ENCODE measurements at places on chromosomes 11 and 22.
A peak's percentile ranks its signal among the peaks of the same experiment; 100 is the strongest.

- no peak for DNase-seq
Measured at GRCh38 chr11:130592056-130592455, 143.6 kb downstream of the ADAMTS15 start.

GRCh38 chr22:20520093-20520511 is 12.7 kb downstream of the MED15 start:
- no peak for DNase-seq

GRCh38 chr11:41970681-41971080 is 511.2 kb upstream of the LRRC4C start:
- DNase-seq = no peak

GRCh38 chr11:77473801-77474683 is at the start of gene PAK1:
TSS of gene PAK1 (minus strand) at chr11:77474094. CDS start at chr11:77392520, 81,574 bp downstream.
- DNase-seq = peak; percentile 71

DNA sequence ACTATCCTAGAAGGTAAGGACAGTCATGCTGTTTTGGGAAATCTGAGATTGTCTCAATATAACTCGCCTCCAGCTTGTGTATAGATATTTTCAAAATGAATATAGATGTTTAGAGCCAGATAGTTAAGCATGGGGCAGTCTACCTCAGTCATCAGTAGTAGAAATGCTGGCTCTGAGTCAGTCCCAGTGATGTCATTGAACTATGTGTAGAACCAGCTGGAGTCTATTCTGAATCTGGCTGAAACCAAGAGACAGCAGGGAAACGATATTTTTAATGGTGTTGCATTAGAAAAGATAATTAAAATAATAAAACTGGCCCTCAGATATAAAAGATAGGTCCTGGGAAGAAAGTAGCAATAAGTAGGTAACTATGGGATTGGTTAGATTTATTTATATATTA is 25.9 kb downstream of the PIWIL4 start:
- DNase-seq = no peak

DNA sequence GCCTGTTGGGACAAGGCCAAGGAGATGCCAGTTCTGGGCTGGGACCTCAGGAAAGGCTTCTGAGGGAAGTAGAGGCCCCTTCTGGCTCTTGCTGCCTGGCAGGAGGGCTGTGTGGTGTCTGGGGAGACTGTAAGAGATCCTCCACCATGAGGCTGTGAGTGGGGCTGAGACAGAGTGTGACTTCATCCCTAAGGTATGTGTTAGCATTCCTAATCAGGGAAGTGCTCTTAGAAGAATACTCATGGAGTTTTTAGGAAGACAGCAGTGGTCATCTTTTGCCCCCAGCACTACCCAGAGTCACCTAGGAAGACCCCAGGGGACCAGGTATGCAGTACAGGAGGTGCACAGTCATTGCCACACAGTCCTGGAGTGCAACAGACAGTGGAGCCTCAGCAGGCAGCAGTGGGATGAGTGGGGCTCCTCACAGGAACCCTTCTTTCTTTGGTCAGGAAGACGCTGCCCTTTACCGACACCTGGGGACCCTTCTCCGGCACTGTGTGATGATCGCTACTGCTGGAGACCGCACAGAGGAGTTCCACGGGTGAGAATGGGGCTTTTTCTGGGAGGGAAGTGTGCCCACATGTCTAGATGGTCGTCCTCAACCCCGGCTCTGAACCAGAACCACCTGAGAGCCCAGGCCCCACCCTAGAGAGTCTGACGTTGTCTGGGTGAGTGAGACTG is 2.8 kb downstream of the RIC8A start:
- no peak for DNase-seq

DNA sequence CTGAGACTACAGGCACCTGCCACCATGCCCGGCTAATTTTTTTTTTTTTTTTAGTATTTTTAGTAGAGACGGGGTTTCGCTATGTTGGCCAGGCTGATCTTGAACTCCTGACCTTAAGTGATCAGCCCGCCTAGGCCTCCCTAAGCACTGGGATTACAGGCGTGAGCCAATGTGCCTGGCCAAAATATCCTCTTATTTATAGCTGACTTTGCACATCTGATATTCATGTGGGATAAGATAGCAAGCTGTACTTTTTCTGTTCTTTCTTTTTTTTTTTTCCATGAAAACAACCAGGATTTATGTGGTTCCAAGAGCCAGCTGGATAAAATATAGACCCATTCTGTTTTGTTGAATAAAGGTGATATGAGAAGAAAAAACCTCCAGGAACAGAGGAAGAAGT is 12.1 kb upstream of the XBP1 start:
- DNase-seq = no peak

DNA sequence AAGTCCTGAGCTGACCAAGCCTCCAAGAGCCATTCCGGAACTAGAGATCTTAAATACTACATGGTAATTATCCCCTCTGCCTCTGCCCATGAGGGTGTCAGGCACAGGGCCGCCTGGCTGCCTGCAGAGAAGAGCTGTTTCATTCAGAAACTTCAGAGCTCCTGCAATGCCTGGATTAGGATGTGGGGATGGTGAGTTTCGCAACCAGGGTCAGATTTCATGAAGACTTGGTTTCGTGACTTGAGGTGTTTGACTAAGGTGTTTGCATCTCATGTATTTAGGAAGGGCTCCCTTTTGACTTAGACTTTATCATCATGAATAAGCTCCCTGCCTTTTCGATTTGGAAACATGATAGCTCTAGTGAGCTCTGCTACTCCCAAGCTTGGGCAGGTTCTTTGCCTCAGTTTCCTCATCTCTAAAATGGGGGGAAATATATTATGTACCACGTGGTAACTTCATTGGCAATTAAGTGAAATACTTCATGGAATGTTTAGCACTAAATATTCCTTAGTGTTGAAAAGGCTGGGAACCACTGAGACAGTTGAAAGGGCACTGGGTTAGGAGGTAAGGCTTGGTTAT is 9.1 kb downstream of the TIMP3 start:
- no peak for DNase-seq

DNA sequence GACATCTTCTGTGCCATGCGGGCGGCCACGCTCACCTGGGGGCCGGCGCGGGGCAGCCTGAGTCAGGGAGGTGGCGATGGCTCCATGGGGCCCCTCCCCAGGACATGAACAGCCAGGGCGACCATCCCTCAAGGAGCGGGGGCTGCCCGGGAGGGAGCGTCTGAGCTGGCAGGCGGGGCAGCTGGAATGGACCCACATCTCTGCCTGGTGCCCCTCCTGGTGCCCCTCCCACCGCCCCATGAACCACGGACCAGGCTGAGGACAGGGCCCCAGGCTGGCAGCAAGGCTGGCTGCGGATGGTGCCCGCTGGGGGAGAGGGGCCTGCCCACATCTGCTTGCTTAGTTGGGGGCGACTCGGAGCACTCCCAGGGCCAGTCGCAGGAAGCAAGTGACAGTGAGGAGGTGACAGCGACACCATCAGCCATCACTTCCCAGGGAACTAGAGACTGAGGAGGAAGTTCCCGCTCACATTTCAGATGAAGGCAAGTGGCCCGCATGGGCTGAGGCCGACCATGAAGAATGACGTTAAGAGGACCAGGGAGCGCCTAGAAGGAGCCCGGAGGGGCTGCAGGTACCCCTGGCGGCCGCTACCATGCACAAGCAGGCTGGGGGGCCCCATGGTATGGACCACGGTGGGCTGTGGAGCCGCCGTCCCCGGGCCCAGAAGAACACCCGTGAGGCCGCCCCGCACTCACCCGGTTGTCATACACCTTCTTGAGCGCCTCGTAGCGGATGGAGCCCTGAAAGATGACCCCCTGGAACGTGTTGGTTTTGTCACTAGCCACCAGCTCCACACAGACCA is 37.3 kb downstream of the KIAA0930 start:
- DNase-seq = no peak

DNA sequence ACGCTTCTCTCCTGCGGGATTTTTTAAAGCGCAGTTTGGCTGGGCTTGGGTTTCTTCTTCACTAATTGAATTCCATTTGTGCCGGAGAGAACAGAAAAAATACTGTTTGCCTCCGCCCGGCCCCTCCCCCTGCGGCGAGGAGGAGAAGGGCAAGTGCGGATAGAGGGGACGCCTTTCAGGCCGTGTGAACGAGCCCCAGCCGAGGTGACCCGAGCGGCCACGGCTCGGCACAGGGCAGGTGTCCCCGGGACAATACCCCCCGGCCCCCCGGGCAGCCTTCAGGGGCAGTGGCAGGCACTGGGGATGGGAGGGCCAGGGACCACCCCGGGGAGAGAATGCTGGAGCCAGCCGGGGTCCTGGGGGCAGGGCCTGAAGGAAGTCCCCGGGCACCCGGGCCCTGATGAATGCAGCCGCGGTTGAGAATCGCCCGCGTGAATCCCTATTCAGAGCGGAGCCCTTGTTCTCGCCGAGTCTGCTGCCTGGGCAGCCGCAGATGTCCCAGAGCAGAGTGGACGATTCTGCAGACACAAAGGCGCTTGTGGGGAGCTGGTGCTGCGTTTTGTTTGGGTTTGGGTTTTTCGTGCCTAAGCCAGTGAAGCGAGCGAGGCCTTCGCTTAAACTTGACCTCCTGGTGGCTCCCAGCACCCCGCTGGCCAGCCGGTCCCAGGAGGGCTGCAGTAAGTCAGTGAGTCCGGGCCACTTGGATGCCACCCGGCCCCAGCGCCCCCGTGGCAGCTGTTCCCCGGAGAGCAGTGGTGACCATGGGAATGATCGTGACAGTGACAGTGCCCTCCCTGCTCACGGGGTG is 96.0 kb downstream of the WNT7B start:
- no peak for DNase-seq

DNA sequence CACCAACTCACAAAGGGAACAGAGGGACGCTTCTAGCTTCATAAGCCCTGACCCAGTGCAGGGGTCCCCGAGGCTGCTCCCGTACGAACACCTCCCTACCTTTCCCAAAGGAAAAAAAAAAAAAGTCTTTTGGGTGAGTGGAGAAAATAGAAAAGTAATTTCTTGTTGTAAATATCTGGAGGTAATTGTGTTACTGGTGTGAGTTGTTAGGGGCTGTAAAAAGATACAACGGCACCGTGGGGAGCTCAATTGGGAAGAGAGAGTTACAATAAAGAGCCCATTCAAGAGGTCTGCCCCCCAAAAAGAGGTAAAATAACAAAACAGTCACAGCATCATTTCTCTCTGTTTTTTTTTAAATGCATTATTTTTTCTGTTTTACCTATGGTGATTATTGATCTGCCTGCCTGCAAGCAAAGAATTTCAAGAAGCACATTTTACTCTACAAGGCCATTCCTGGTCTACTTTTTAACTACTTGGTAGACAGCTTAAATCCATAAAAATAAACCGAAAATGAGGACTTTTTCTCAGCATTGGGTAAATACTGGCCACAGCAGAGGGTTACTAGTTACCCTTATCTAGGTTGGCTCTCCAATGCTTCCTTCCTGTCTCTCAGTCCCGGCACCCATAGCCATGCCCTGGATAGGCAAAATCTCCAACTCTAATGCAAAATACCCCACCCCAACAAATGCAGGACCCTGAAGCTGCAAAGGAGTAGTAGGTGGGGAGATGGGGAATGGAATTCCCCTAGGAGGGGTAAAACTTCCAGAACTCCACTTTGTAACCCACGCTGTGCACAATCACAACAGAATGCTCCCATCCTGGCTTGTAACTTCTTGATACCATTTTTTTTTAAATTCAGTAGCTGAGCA is 3.1 kb downstream of the PAX6 start:
- DNase-seq = no peak

DNA sequence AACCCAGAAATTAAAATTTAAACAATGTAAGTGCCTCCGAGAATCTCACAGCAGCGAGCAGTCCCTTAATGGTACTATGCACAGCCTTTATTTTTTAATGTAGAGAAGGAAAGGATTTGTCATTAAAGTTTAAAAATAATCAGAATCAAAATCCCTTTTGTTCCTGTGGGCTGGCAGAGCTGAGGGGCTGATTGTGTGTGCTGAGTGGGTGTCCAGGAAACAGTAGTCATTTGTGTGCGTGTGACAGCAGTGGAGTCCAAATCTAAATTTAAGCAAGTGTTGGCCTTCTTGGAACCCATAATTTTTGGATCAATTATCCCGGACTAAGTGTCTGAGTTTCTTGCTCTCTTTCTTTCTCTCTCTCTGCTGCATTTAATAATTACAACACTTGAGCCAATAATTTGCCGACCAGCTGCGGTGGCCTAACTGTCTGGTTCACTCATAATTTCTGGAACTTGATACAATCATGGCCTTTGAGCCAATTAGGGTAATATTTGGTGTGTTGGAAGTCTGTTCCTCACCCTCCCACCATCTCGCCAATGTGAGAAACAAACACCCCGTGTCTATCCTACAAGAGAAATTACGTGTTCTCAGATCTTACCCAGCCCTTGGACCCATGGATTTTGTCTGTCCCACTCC is 528.0 kb downstream of the SOX6 start:
- no peak for DNase-seq

DNA sequence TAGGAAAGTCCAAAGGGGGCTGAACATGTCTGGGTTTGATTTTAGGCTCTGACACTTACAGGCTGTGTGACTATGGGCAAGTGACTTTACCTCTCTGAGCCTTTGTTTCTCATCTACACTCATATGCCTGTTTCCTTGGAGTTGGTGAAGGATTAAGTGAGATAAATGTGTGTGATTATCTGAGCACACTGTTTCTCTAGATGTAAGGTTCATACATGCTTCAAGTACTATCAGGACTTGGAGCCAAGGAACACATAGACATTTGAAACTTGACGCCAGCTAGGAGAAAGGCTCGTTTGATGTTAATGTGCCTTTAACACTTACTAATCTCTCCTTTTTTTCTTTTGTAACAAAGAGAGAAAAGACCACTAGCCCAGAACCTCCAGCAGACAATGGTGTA is 9.7 kb downstream of the CRYBB1 start:
- no peak for DNase-seq

GRCh38 chr22:37559901-37560607 is at the start of gene CDC42EP1:
TSS of gene CDC42EP1 (plus strand) at chr22:37560480. CDS start at chr22:37566350, 5,870 bp downstream.
- no peak for DNase-seq

DNA sequence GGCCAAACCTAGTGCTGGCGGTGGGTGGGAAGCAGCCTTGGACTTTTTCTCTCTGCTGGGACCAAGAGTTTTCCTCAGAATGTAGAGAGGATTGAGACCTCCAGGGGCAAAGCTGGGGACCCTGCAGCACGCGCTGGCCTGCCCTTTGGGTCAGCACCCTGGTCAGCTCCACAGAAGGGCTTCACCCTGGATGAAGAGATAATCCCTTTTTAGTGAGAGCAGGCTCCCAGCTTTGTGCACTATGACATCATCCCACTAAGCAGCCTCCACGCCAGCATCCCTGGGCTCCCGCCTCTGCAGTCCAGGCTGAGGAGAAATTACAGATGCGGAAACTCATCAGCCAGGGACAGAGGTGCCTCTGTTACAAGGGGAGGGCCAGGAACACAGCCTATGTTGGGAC is 23.5 kb downstream of the DRICH1 start:
- no peak for DNase-seq

GRCh38 chr11:70541699-70542098 is 143.4 kb downstream of the CTTN start:
- no peak for DNase-seq

Measured in activated CD4-positive, alpha-beta T cell treated with anti-CD3 and anti-CD28 coated beads, Interleukin-2, amount 50 U/mL, for 24 hours (primary cell).